Stimulated activated CD8-positive, alpha-beta memory T cell treated with anti-CD3 and anti-CD28 coated beads, Interleukin-4, amount 100 ng/mL, for 1 hour (primary cell): ENCODE measurements at places on chromosomes 2 and 18.

- DNase-seq: no peak
These were observed 41.0 kb downstream of the NFATC1 start for GRCh38 chr18:79436556-79437275.

DNA sequence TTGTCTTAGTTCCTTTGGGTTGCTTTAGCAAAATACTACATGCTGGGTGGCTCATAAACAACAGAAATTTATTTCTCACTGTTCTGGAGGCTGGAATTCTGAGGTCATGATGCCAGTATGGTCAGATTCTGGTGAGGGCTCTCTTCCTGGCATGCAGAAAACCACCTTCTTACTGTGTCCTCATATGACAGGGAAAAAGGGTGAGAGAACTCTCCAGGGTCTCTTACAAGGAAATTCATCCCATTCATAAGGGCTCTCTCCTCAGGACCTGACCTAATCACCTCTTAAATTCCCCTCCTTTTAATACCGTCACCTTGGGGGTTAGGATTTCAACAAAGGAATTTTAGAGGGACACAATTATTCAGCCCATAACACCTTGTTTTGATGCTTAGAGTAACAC is 243.1 kb upstream of the TNP1 start:
- DNase-seq: no peak

- DNase-seq: no peak
These were observed 102.0 kb downstream of the DCDC2C start for GRCh38 chr2:3805201-3805939.

DNA sequence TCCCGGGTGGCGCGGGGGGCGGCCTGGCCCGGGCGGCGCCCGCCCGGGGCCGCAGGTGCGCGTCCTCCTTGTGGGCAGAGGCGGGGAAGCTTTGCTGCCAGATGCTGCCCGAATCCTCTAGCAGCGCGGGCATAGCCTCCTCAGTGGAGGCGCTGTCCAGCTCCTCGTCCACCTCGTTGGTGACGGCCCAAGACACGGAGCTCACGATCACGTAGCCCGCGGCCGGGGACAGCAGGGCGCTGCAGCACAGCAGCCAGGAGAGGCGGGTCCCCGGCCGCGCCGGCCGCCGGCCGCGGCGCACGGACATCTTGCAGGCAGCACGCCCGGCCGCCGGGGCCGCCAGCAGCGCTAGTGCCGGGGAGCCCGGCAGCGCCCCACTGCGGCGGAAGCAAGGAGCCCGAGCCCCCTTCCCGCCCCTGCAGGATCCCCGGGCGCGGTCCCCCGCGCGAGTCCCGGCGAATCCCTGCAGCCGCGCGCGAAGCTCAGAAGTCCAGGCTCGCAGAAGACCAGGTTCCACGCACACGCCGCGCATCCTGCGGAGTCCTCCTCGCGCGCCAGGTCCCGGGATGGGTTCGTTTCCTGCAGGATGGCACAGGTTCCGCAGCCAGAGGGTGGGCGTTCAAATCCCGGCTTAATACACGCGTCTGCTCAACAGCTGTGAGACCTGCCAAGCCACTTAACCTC is at the start of gene CREG2:
Gene CREG2 (minus strand): TSS at position 353 of the 684 bp plus-strand sequence. CDS start 46 bp downstream, at position 307.
- peak; percentile 4 for DNase-seq

GRCh38 chr2:61926531-61927477 is 21.3 kb downstream of the COMMD1 start:
- no peak for DNase-seq
